ENCODE measurements at places on chromosomes 12 and 14.

DNA sequence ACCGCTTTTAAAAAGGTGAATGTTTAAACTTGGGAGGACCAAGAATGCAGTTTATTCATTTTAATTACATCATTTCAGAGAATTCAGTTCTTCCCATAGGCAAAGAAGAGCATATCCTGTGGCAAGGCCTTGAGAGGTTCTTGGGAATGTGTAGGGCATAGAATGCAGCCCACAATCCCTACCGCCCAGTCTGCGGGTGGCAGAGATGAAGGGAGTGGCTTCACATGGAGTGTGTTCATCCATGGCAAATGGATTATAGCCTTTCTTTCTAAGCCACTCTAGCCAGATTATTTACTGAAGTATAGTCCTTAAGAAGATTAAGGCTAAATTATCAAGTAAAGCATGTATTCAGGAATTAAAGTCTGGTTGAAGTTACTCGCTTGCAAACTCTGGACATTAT is 97.4 kb downstream of the TSPAN8 start:
- no peak for DNase-seq

GRCh38 chr12:124172636-124173035 is 122.3 kb upstream of the RFLNA start:
- DNase-seq: no peak

GRCh38 chr14:34466691-34467090 is 4.7 kb upstream of the SPTSSA start:
- DNase-seq: no peak

- DNase-seq: no peak
Observed at GRCh38 chr12:53052419-53053217, 2.8 kb downstream of the TNS2 start.

Measured in effector memory CD8-positive, alpha-beta T cell (primary cell).